Amniotic epithelial cell (primary cell): ENCODE measurements at places on chromosomes 16 and 17.
A peak's percentile ranks its signal among the peaks of the same experiment; 100 is the strongest.

DNA sequence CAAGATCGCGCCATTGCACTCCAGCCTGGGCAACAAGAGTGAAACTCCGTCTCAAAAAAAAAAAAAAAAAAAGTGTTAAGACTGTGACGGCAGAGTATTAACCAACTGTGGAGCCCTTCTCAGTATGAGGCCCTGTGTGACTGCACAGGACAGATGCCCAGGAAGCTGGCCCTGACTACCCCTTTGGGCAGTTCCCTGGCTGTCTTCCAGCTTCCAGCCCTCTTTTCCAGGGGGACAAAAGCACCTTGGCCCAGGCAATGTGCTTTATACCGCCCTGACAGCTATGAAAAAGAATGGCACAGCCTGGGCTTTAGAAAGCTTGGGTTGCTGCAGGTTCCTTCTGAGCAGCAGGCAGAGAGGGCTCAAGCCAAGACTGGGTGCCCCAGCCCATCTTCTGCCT is 61.2 kb downstream of the AKAP1 start:
- DNase-seq, result no peak

DNA sequence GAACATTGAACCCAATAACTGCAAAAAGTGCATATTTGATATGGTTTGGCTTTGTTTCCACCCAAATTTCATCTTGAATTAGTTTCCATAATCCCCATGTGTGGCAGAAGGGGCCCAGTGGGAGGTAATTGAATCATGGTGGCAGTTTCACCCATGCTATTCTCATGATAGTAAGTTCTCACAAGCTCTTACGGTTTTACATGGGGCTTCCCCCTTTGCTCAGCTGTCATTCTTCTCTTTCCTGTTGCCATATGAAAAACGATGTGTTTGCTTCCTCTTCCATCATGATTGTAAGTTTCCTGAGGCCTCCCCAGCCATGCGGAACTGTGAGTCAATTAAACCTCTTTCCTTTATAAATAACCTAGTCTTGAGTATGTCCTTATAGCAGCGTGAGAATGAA is 127.6 kb downstream of the CHD9NB start:
- DNase-seq, result no peak

DNA sequence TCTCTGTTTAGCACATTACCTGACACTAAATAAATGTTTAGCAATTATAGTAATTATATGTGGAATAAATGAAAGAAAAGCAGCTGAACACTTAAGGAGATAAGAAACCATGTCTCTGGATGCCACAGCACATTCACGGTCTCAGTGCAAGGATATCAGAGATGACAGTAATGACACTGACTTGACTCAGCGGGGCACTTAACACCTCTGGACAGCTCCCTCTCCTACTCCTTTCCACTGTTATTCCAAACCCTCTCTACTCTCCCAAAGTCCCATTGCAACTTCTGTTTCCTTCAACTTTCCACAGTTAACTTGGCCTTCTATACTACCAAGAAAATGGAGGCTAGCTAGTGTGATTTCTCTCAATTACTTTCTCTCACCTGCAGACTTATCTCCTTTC is 93.0 kb upstream of the CORO6 start:
- DNase-seq, result no peak

DNA sequence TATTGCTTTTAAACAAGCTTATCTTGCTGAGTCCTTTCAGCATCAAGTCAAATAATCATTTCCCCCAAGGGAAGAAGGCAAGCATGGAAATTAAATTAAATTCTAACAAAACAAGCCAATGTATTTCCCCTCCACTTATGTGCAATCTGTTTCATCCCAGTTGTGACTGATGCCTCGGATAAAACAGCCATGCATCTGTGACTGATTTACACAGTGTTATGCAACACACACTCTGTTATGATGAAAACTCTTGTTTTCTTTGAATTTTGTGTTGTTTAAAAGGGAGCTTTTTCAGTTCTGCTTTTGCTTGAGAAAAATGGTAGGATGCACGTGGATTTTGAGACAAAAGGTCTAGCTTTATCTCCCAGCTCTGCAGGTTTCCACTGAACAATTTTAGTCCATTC is 32.6 kb downstream of the TMEM100 start:
- DNase-seq, result peak; percentile 45

DNA sequence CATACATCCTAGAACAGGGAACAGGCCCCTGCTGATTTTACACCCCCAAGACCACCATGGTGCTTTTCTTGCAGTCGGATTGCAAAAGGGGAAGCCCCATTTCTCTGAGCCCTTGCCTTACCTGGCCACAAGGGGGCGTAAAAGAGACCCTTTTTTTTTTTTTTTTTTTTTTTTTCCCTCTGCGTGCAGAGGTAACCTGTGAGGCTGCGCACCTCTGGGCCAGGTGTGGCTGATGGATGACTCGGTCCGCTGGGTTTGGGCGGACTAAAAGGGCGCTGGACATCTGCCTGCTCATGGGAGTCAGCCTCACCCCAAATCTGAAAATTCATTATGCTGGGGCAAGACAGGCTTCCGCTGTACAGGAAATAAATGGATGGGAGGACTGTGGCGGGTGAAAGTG is 281.0 kb downstream of the CBLN1 start:
- DNase-seq, result no peak

DNA sequence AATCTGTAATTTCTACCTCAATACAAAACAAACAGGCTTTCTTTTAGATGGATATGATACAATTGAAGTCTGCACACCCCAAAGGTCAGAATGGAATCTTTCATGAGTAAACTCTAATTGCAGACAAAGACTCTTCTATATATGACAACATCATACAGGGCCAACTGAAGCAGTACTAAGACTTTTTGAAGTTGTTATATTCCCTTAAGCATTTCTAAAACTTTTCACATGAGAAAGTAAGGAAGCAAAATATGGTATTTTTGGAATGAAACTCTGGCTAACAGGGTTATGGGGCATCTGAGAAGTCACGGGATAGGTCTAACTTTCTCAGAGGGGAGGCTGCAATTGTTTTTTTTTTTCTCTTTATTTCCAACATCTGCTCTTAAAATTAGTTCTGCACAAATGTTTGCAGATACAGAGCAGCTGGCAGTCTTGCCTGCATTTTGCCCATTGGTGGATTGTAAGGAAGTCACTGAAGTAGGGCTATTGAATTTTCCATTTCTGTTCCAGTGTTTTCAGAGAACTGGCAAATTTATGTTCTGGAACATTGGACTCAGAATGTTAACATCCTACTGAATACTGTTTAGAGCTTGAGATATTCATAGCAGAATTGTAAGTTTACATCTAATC is 59.1 kb downstream of the SSH2 start:
- DNase-seq, result no peak

- peak; percentile 26 for DNase-seq
These were observed 77.3 kb downstream of the MPRIP start for GRCh38 chr17:17119533-17119932.

DNA sequence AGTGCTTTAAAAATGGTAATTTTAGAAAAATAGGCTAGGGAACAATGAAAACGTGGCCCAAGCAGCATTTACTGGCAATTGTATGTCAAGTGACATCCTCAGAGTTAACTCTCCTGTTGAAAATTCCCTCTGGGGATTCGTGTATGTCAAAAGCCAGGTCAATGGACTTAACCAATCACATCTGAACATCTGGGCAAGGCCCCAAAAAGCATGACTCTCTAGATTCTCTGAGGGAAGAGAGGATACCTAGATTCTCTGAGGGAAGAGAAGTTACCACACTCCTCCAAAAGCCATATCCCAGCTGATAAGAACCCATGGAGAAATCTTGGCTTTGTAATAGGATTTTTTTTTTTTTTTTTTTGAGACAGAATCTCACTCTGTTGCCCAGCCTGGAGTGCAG is 23.5 kb downstream of the NFE2L1 start:
- peak; percentile 82 for DNase-seq

GRCh38 chr17:36590082-36590481 is 1.6 kb upstream of the DHRS11 start:
- DNase-seq, result peak; percentile 92
